Non-pigmented ciliary epithelial cell (primary cell): ENCODE measurements at places on chromosomes 7 and 10.

- DNase-seq = no peak
These were observed 306.9 kb downstream of the FRMD4A start for GRCh38 chr10:14023673-14024328.

DNA sequence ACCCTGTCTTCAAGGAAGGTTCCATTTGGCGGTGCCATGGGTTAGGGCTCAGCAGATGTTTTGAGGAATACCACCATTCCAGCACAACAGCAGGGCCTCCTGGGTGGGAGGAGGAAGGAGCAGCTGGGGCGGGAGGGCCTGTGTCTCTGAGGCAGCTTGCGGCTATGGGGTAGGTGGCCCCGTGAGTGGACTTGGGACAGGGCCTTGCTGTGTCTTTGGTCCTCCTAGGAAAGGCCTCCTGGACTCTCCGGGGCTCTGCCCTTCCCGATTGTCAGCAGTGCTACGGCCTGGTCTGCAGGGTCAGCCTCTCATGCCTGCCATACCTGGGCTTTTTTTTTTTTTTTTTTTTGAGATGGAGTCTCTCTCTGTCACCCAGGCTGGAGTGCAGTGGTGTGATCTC is 96.7 kb downstream of the PAXIP1 start:
- DNase-seq = no peak

GRCh38 chr10:57336865-57337264 is 930.8 kb downstream of the IPMK start:
- DNase-seq = no peak

GRCh38 chr7:92053312-92053711 is 81.0 kb downstream of the CYP51A1 start:
- no peak for DNase-seq

DNA sequence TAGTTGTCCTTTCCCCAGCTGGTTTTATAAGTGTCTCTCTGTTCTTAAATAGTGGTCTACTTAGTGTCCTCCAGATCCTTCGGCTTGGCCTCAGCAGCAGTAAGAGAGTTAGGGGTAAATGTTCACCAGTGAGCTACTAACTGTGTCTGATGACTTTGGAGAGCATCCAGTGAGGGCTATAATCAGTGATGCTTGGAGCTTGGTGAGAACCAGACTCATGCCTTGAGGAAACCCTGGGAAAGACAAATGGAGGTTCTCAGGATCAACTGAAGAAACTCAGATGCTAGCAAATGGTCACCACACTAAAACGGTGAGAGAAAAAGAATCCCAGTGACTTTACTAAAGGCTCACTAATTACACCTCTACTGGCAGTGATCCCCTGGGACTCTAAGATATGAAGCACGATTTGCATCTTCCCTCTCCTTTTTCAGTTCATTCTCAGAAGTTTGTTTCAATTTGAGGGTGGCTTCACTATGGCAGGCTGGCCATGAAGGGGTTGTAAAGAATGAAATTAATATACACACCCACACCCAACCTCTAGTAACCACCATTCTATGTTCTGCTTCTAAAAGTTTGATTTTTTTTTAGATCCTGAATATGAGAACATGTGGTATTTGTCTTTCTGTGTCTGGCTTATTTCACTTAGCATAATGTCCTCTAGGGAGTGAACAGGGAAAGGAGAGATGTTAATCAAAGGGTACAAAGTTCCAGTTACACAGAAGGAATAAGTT is 177.9 kb downstream of the PDE1C start:
- DNase-seq = no peak

DNA sequence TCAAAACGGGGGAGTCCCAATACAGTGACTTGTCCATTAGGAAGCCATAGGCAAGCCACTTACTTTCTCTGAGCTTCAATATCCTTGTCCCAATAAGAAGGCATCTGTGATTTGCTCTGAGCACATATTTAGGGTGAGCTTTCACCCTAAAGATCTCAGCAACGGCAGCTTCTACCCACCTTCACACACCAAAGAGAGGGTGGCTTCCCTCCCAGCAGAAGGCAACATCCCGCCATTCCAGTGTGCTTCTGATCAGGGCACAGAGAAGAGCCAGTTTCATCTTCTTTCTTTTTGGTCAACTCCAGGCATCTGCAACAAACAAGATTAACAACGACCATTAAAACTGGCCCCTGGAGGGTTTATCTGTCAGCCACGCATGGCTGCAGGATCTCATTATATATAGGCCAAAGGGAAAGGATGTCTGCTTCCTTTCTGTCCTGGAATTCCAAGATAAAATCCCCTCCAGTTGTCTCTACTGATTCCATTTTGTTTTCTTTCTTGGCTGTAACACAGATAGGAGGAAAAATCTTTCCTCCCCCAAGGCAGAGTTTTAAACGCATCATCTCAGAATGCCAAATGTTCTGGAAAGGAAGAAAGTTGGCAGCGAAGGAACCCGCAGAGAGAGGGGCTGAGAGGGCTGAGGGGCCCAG is 491 bp upstream of the SH2D4B start:
- DNase-seq = no peak

DNA sequence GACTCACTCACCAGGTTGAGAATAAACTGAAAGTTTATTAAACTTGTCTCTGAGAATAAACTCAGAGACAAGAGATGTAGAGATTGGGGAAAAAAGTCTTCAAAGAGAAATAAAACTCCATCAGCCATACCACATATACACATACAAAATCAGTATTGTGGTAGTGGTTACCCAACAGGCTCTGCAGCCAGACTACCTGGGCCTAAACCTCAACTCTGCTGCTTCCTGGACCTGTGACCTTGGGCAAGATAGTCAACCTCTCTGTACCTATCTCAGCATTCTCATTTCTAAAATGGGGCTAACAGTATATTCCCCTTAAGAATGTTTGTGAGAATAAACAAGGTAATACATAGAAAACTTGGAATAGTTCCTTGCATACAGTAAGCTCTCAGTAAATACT is 15.3 kb downstream of the TPK1 start:
- no peak for DNase-seq

- no peak for DNase-seq
These were observed 52.2 kb upstream of the SMIM30 start for GRCh38 chr7:113170591-113170990.

DNA sequence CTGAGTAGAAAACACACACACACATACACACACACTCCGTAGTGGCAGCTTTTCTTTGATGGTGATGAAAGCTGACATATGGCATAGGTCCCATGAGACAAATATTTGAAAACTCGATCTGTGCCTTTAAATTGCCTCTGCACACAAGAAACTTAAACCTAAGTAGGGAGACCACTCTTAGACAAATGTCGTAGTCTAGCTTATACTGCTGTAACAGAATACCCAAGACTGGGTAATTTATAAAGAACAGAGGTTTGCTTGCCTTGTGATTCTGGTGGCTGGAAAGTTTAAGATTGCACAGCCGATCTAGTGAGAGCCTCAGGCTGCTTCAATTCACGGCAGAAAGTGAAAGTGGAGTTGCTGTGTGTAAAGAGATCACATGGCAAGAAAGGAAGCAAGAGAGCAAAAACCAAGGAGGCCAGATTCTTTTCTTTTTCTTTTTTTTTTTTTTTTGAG is 489.4 kb upstream of the SORCS1 start:
- DNase-seq = peak; percentile 10

DNA sequence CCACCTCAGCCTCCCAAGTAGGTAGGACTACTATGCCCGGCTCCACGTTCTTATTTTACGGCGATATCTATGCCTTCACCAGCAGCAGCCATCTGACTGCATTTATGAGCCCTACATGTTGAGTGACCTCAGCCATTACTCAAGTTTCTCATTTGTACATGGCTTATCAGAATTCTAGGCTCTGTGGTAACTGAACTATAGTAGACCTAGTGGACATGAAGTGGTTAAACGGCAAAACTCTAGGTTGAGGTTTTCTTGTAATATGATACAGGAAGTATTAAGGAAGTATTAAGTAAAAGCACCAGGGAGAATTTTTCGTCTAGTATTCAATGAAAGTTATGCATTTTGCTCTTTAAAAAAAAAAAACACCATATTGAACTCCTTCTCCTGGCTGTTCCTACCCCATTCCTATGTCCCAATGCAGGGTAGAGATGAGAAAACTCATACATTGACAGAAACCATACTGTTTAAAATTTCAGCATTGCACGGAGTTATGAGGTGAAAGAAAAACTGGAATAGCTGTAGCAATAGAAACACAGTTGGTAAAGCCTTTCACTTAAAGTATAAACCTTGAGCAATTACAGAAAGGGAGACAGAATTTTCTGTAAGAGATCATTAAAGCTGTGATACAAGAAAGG is 39.8 kb upstream of the EPC1 start:
- DNase-seq = peak; percentile 11

DNA sequence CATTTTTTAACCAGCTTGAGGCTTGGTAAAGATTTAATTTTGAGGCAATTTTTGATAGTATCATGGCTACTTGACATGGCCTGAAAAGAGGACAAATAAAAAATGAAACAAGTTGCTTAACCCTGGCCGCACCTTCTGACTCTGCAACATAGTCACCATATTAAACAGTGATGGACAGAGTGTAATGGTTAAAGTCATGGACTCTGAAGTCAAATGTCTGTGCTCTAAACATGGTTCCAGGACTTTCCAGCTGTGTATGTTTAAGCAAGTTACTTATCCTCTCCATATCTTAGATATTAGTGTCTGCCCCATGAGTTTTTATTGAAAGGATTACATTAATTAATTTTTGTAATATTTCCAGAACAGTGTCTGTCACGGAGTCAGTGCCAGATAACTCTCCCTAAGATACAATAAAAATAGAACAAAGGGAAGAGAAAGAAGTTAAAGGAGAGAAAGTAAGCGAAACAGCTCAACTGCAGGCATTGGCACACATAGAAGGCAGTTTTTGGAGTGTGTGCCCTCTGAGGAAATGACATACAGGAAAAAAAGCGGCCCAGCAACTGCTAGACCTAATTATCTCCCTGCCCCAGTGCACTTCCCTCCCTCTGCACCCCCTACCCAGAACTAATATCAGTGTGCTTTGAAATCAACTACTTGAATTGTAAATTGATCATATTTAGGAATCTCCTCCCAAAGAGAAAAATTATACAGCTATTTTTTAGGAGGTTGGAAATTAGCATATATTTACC is 65.3 kb downstream of the MACC1 start:
- no peak for DNase-seq
